Activated CD4-positive, alpha-beta T cell treated with anti-CD3 and anti-CD28 coated beads for 36 hours (primary cell): ENCODE measurements at places on chromosomes 5 and 9. TPM values are rescaled to one million over a fixed set of nuclear protein-coding genes. Genes with fewer than 3 reads are reported as not detected.

DNA sequence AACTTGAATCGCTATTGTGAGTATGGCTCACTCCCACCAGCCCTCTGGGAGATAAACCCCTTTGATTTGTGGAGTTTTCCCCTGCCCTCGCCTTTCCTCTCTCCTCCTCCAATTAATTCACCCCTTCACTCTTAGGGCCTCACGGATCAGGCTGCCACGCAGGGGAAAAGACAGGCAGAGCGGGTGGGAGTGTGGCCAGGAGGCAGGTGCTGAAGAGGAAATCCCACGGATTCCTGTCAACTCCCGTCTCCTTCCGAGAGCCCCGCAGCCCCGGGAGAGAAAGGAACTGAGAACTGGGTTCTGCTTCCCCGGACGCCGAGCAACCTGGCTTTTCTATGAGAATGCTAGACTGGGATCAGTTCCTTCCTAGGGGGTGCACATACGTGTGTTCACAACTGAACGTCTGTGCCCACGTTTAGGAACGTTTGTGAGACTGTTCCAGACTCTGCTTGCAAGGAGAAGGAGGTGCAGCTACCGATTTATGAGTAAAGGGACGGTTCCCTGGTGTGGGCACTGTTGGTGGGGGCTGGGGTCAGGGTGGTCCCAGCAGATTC is 314.5 kb upstream of the TLE4 start:
- DNase-seq, result no peak

DNA sequence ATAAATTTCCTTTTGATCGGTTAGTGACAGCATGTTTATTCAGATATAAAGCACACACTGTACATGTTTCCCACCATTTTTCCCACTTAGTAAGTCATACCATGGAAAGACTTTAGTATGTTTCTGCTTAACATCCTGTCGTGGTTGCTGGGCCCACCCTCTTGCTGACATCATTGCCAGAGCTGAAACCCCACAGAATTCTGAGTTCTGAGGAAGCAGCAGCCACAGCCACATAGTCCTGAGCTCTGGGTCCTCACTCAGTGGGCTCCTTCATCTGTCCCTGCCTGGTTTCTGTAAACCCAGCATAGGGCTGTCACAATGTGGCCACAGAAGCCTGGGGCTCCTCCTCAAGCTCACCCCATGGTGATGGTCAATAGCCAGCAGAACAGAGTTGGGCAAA is 441.5 kb downstream of the ENC1 start:
- DNase-seq, result peak; percentile 44

DNA sequence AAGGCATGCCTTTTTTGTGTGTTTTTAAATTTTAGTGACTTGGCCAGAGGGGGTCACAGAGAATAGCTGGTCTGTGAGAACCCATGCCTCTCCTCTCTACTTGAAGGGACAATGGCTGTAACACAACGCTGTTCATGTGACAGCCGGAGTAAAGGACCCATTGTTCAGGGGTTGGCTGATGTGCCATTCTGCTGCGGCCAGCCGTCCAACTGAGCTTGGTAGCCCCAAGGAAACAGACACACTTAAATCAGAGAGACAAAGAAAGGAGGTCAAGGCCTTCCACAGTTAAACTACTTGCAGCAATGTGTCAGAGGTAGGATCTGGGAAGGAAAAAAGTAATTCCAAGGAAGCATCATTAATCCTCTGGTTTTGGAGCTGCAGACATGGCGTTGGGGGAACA is 8.1 kb downstream of the MEGF10 start:
- no peak for DNase-seq

GRCh38 chr9:81517954-81518353 is 171.4 kb downstream of the TLE1 start:
- no peak for DNase-seq

DNA sequence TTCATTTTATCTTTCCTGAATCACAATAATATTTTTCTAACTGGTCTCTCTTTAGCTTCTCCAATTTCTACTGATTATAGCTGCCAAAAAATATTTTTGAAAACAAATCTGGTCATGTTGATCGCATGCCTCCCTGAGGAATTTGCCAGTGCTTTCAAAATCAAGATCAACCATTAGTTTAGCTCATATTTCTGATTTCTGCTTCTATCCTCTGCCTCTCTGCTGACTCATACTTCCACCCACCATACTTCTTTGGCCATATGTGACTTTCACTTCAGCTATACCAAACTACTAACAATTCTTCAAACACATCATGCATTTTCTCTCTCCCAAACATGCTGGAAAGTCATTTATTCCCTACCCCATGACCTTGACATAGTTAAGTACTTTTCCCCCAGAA is 636.5 kb downstream of the TLE1 start:
- no peak for DNase-seq

- no peak for DNase-seq
Observed at GRCh38 chr5:91024206-91024605, 358.9 kb downstream of the ARRDC3 start.

DNA sequence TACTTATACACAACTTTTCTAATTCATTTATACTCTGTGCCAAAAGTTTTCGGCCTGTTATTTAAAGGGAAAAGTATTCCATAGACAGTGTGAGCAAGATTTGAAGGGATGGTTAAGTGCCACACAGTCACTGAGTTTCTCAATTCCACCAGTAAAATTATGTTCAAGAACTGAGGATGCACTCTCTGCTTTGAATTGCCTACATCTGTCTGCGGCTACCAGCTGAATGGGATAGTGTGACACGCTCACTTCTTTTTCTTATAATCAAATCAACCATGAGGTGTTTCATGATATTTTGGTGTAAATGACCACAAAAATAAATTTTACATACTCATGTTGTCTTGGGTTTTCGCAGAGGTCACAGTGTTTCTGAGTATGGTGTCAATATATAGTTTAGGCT is 218.4 kb upstream of the TMEM161B start:
- DNase-seq, result no peak

- no peak for DNase-seq
Observed at GRCh38 chr5:161765611-161766010, 80.1 kb downstream of the GABRA6 start.

GRCh38 chr5:139251281-139251687 is 42.3 kb upstream of the MATR3 start:
- peak; percentile 66 for DNase-seq

- DNase-seq, result no peak
Observed at GRCh38 chr9:31847963-31848362, 536.5 kb upstream of the ACO1 start.

DNA sequence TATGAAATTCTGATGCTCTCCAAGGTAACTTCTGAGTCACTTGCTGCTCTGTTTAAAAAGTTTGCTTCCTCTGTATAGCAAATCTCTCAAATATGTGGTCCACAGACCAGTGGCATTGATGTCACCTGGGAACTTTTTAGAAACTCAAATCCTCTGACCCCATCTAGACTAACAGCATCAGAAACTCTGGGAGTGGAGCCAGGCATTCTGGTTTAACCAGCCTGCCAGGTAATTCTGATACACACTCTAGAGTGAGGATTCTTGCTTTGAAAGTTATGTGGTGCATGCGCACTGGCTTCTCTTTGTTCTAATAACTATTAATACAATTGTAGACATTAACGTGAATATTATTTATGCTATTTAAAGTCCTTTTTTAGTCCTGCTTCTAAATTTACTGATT is 298.1 kb downstream of the SLF1 start:
- DNase-seq, result no peak

DNA sequence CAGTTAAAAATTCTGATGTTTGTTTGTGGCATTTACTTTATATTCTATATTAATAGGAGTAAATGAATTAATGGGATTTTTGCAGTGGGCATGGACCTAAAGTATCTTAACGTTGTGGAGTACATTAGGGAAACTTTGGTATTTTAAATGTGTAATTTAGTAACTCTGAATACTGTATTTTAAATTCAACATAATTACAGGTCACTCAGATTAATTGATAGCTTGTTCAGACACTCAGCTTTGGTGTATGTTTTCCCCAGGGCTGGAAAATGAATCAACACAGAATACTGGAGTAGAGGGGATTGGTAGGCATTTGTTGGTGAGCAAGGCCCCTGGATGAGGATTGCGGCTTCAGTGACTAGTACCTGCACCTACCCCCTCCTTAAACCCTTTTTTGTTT is 117.5 kb downstream of the TRIO start:
- no peak for DNase-seq

GRCh38 chr5:94508461-94509148 is 109.8 kb downstream of the KIAA0825 start:
- no peak for DNase-seq

- DNase-seq, result peak; percentile 9
Observed at GRCh38 chr9:91589101-91589553, 165.5 kb upstream of the NFIL3 start.

- DNase-seq, result no peak
Observed at GRCh38 chr5:1314564-1314982, 19.7 kb upstream of the TERT start.

GRCh38 chr9:123390337-123391135 is 34.5 kb downstream of the CRB2 start:
- DNase-seq, result no peak

DNA sequence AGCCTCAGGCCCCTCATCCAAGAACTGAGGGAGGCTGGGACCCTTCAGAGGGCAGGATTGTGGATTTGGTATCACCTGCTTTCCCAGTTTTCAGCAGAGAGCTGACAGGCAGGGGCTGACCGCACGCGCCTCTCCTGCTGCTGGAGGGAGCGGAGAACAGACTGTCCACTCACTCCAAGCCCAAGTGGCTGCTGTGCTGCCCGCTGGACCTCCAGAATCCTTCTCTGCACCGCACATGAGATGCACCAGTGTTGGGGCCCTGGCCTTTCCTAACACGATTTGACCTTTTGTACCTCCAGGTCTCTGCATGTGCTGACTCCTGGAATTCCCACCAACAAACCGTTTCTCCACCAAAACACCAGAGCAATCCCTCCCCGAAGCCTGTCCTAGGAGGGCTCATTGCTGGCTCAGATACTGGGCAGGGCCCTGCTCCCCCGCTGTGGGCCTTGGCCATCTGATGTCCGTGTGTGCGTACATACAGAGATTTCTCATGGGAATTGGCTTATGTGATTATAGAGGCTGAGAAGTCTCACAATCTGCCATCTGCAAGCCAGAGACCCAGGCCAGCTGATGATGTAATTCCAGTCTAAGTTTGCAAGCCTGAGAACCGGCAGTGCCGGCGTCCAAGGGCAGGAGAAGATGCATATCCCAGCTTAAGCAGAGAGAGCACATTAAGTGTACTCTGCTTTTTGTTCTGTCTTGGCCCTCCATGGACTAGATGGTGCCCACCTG is 141.7 kb downstream of the GADD45G start:
- no peak for DNase-seq

DNA sequence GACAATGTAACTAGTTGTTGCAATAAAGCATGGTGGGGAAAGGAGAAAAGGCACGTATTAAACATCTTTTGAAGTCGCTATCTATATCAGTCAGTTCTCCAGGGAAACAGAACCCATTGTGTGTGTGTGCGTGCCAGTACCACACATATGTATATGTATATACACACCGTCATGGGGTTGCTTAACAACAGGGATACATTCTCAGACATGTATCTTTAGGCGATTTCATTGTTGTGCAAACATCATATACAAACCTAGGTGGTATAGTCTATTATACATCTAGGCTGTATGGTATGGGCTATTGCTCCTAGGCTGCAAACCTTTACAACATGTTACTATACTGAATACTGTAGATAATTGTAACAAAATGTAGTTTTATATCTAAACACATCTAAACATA is 2.3 kb downstream of the CDKN2B-AS1 start:
- DNase-seq, result no peak

DNA sequence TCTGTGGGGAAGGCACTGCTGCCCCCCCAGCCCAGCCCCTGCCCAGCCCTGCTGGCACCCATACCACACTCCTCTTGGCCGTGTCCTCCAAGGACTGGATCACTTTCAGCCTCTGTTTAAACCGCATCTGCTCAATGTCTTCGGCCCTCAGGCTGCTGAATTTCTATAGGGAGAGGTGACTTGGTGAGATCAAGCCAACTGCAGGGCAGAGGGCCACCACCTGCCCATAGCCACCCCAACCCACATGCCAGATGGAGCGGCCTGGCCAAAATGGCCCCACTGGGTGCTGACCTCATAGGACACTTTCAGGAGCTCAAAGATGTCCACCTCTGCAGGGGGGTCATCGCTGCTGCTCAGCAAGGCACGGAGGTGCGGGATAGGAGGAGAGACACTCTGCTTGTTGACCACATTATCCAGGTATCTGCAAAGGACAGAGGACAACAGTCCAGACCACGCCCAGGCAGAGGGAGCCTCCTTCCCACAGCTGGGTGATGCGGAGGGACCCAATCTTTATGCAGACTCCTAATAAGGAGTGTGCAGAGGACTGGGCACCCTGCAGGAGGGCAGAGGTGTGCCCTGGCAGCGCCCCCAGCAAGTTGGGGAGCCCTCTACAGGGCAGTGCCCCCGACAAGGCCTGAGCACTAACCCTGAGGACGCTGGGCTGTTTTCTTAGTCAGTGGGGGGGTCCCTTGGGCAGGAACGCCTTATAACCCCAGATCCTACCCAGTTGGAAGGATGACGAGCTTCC is 14.4 kb upstream of the MRNIP start:
- DNase-seq, result no peak

- no peak for DNase-seq
Observed at GRCh38 chr9:117368684-117369230, 46.1 kb downstream of the ASTN2 start.

DNA sequence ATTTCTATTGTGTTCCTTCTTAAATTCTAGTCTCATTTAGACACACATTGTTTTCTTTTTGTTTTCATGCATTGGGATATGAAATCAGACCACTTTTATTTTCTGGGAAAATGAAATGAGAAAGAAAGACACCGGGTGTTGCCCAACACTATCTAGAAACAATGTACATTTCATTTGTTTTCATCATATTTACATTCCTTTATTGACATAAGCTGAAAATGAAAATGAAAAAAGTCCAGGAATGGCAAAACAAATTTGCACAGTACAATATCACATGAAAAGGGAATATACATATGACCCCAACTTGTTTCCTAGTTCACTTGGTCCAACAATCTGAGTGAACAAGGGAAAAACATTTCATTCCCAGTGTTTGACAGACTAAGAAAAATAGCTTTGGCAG is 20.7 kb downstream of the IFNE start:
- no peak for DNase-seq

DNA sequence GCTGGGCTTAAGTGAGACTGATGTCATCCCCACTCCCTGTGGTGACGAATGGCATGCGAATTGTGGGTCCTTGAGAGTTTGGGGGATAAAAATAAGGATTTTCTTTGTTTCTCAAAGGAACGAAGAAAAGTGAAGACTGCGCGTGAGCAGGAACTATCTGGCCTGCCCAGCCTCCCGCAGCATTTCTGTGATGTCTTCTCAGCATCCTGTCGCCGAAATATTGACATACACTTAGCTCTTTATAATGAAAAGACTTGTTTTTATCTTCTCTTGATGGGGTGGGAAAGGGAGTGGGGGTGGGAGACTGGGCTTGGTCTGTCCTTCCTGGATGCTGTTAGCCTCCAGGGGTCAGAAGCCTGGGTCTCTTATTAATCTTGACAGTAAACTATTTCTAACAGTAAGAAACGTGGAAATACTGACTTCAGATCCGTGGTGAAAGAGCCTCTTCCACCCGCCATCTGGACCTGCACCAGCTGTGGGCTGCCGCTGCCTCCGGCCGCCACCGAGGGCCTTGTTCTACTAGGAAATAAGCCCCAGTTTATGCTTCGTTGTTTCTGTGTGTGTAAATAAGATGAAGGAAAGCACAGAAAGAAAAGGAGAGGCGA is 239.6 kb downstream of the FANCC start:
- no peak for DNase-seq

Gene SPATA9
- not detected for total RNA-seq

Gene ELOVL7
- 0.85 TPM for total RNA-seq

Gene PCA3
- total RNA-seq, result not detected

Gene SLIT3
- 5.4 TPM for total RNA-seq

Gene RAI14
- 7.1 TPM for total RNA-seq

Gene LRRC19
- not detected for total RNA-seq

Gene CAMSAP1
- 33.4 TPM for total RNA-seq

Gene OMD
- total RNA-seq, result not detected

Gene ABO
- 0.09 TPM for total RNA-seq

Gene IFNA21
- total RNA-seq, result not detected
